ENCODE measurements at places on chromosomes 6 and 20. TPM values are rescaled to one million over a fixed set of nuclear protein-coding genes. Genes with fewer than 3 reads are reported as not detected.

DNA sequence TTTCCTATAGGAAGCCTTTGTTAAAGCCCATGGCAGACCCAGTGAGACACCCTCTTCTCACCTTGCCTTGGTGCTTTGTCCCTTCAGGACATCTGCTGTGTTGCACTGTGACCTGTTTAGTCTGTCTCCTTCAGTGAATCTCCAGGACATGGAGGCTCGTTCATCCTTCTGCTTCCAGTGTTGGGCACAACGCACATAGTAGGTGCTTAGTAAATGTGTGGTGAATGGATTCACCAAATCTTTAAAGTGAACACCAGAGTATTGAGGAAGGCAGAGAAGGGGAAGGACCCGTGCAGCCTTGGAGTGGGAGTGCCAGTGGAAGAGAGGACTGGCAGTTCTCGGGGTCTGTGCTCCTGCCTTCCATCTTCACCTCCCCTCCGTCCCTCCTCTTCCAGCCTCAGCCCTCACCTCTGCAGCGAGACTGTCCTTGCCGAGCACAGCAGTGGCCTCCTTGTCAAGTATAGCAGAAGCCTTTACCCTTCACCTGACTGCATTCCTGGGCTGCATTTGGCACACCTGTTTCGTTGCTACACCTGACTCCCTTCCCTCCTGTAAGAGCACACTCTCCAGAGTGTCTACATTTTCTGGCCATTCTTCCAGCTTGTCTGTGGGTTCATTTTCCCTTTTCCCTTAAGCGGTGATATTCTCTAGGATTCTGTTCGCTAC lies 49.2 kb downstream of the ARID1B start:
- no peaks in the 10 kb centered on the region for H3K36me3 ChIP-seq
- no peaks in the 10 kb centered on the region for H3K27me3 ChIP-seq
- no peak overlapping the region for H3K27ac ChIP-seq
- DNase-seq: no peak

DNA sequence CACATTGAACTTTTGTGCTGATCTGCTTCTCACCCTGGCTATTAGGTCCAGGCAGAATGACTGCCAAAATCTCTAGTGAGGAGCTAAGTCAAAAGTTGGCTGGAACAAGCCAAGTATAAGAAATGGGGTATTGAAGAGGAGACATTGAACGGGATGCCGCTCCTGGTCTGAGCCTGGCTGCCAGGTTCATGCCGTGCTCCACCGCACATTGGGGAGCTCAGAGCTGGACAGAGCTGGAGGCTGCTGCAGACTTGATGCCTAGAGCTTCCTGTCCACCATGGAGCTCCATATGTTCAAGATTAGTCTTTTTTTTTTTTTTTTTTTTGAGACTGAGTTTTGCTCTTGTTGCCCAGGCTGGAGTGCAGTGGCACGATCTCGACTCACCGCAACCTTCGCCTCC lies 4.1 kb upstream of the IFT52 start:
- no peaks in the 10 kb centered on the region for H3K27me3 ChIP-seq
- H3K4me1 ChIP-seq: peaks cover 18% of the 10 kb centered on the region
- H3K36me3 ChIP-seq: no peaks in the 10 kb centered on the region
- H3K27ac ChIP-seq: no peak overlapping the region
- H3K4me3 ChIP-seq: no peak overlapping the region
- DNase-seq: no peak

Gene C20orf202
- polyA plus RNA-seq: not detected

GRCh38 chr6:7806711-7807110 lies 80.8 kb downstream of the BMP6 start:
- no peak overlapping the region for H3K27ac ChIP-seq
- H3K27me3 ChIP-seq: peaks cover 8% of the 10 kb centered on the region
- no peaks in the 10 kb centered on the region for H3K36me3 ChIP-seq
- H3K4me1 ChIP-seq: no peaks in the 10 kb centered on the region
- DNase-seq: no peak

GRCh38 chr6:109998159-109998785 lies 20.2 kb downstream of the GPR6 start:
- DNase-seq: no peak
- H3K4me1 ChIP-seq: no peaks in the 10 kb centered on the region
- no peaks in the 10 kb centered on the region for H3K36me3 ChIP-seq
- H3K4me3 ChIP-seq: no peak overlapping the region
- H3K27ac ChIP-seq: no peak overlapping the region
- H3K27me3 ChIP-seq: peaks cover 24% of the 10 kb centered on the region

Gene GPR6
- polyA plus RNA-seq: not detected

DNA sequence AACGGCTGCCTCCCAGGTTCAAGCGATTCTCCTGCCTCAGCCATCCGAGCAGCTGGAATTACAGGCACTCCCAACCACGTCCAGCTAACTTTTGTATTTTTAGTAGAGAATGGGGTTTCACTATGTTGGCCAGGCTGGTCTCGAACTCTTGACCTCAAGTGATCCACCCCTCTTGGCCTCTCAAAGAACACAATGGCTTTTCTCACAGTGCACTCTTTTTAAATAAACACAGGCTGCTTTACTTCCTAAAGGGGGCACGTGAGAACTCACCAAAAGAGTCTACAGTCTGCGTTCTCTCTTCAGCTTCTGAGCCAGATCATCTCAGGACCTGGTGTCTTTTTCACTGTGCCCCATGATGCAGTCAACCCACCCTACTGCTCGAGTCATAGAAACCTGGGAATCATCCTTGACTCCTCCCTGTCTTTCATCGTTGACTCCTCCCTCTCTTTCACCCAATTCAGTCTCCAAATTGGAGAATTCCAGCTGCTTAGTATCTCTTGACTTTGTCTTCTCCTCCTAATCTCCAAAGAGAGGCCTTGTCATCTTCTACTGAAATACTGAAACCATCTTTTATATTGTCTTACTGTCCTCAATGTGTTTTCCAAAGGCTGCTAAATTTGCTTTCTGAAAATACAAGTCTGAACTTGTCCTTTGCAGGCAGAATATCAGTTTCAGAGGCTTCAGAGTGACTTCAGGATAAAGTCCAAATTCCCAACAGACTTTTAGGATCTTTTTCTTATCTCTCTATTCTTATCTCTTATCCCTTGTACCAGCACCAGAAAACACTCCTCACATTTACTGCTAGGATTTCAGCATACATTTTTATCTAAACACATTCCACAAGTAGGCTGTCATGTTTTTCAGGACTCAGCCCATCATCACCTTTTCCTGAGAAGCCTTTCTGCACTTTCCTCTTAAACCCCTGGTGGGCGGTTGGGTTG lies 323.4 kb downstream of the SYNE1 start:
- no peak overlapping the region for H3K4me3 ChIP-seq
- DNase-seq: no peak
- H3K27ac ChIP-seq: no peak overlapping the region
- no peaks in the 10 kb centered on the region for H3K36me3 ChIP-seq
- peaks cover 27% of the 10 kb centered on the region for H3K4me1 ChIP-seq
- no peaks in the 10 kb centered on the region for H3K27me3 ChIP-seq

Gene CD2AP
- polyA plus RNA-seq: 7.7 TPM

Gene PTP4A1
- polyA plus RNA-seq: 36.9 TPM

Gene MOCS3
- 3.5 TPM for polyA plus RNA-seq

DNA sequence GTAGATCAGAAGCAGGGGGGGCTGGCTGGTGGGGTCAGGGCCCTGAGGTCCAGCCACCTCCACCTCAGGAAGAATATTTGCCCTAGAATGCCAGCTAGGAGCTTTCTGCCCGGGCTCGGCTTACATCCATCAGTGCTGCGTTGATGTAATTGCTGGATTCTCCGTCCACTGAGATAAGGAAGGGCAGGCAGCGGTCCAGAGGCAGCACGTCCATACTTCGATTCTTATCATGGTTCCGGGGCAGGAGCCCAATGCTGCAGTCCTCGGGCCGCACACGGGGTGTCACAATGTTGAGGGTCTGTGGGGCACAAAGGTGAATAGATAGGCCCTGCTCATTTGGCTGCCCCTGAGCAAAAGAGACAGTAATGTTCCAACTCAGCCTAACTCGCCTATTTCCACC lies 483.8 kb upstream of the CHD6 start:
- no peaks in the 10 kb centered on the region for H3K36me3 ChIP-seq
- no peak for DNase-seq

- H3K4me1 ChIP-seq: peaks cover 17% of the 10 kb centered on the region
- peaks cover 44% of the 10 kb centered on the region for H3K27me3 ChIP-seq
- no peak overlapping the region for H3K27ac ChIP-seq
- no peak for DNase-seq
Observed at GRCh38 chr20:47785854-47786764, 828 bp upstream of the SULF2 start.

Gene THBS2
- polyA plus RNA-seq: 0.06 TPM

Gene PHF10
- polyA plus RNA-seq: 13.7 TPM

Gene RIPPLY2
- not detected for polyA plus RNA-seq

DNA sequence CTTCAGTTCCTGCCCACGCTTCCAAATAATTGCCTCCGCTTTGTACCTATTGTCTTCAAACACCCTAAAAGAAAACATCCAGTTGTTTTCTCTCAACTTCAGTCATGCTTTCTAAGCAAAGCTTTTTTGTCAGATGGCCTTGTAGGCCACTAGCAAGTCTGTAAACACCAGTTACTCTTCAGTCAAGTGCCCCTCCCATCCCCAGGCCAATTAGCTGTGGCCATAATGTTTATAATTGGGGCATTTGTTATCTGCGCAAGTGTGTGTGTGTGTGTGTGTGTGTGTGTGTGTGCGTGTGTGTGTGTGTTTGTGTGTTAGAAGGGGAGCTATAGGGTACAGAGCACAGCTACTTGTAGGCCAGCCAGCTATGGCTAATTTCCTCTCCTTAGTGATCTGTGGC lies 272.4 kb upstream of the MARCKS start:
- H3K4me1 ChIP-seq: no peaks in the 10 kb centered on the region
- no peak overlapping the region for H3K4me3 ChIP-seq
- peaks cover 2% of the 10 kb centered on the region for H3K27me3 ChIP-seq
- DNase-seq: no peak

- H3K36me3 ChIP-seq: peaks cover 29% of the 10 kb centered on the region
- no peak overlapping the region for H3K4me3 ChIP-seq
- no peaks in the 10 kb centered on the region for H3K27me3 ChIP-seq
- H3K4me1 ChIP-seq: peaks cover 15% of the 10 kb centered on the region
Observed at GRCh38 chr20:41540918-41541317, 77.3 kb downstream of the CHD6 start.

- no peak overlapping the region for H3K27ac ChIP-seq
- no peaks in the 10 kb centered on the region for H3K36me3 ChIP-seq
- no peaks in the 10 kb centered on the region for H3K27me3 ChIP-seq
- H3K4me3 ChIP-seq: no peak overlapping the region
- no peaks in the 10 kb centered on the region for H3K4me1 ChIP-seq
- DNase-seq: no peak
Observed at GRCh38 chr6:42239333-42239732, 21.7 kb upstream of the MRPS10 start.

GRCh38 chr6:40845553-40845952 lies 193.5 kb downstream of the UNC5CL start:
- H3K27ac ChIP-seq: no peak overlapping the region
- no peaks in the 10 kb centered on the region for H3K36me3 ChIP-seq
- peaks cover 28% of the 10 kb centered on the region for H3K27me3 ChIP-seq
- H3K4me3 ChIP-seq: no peak overlapping the region
- DNase-seq: no peak

Gene RSPO3
- polyA plus RNA-seq: not detected

Gene CRISP3
- not detected for polyA plus RNA-seq

Gene GLP1R
- polyA plus RNA-seq: not detected

DNA sequence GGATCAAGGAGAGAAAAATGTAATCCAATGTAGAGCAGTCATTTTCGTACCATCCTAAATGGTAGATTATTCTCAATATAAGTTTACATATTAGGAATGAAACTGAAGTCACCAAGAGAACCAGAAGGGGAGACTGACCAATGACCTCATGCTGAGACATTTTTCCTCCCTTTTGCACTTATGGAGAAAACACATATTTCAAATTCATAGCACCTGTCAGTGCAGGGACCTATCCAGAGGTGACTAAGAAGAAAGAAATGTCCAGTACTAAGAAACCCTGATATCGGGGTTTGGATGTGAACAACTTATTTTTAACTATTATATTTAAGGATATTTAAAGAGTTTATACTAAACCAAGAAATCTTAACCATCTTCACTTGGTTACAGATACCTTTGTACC lies 16.6 kb upstream of the LYRM2 start:
- DNase-seq: no peak
- H3K36me3 ChIP-seq: peaks cover 5% of the 10 kb centered on the region
- no peak overlapping the region for H3K4me3 ChIP-seq
- H3K27me3 ChIP-seq: no peaks in the 10 kb centered on the region
- no peak overlapping the region for H3K27ac ChIP-seq
- no peaks in the 10 kb centered on the region for H3K4me1 ChIP-seq

DNA sequence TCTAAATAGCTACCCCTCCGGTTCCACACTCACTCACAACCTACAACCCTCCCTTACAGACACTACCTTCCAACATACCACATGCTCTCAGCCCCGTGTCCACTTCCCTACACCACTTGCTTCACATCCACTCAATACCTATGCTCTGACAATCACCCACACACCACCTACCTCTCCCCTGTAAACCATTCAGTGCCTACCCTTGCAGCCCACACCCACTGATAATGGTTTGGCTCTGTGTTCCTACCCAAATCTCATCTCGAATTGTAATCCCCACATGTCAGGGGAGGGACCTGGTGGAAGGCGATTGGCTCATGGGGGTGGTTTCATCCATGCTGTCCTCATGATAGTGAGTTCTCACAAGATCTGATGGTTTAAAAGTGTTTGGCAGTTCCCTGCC lies 9.8 kb upstream of the ZNF343 start:
- H3K4me3 ChIP-seq: no peak overlapping the region
- no peaks in the 10 kb centered on the region for H3K36me3 ChIP-seq
- no peak for DNase-seq
- no peaks in the 10 kb centered on the region for H3K27me3 ChIP-seq

- H3K27ac ChIP-seq: no peak overlapping the region
- DNase-seq: no peak
- H3K4me3 ChIP-seq: no peak overlapping the region
- peaks cover 2% of the 10 kb centered on the region for H3K36me3 ChIP-seq
- no peaks in the 10 kb centered on the region for H3K4me1 ChIP-seq
- no peaks in the 10 kb centered on the region for H3K27me3 ChIP-seq
Observed at GRCh38 chr6:135329851-135330803, 149.0 kb downstream of the MYB start.

DNA sequence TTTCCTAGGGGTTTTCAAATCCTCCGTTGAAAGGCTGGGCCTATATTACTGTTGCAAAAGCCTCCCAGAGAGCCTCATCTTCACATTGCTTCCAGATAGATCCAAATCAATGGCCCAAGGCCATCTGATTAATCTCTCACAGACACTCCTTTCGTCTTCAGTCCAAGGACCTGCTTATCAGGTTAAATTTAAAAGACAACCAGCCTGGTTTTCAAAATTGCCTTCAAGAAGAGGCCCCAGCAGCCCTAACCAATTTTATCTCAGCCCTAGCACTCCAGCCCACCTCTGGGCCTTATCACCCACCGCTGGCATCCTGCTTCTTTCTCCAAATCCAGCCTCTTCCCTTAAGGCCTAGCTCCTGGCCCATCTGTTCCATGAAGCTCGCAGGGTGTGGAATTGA lies 15.5 kb upstream of the CCND3 start:
- DNase-seq: no peak
- peak overlapping the region; percentile 58 for H3K27ac ChIP-seq
- no peak overlapping the region for H3K4me3 ChIP-seq
- no peaks in the 10 kb centered on the region for H3K27me3 ChIP-seq

Gene CGA
- not detected for polyA plus RNA-seq

GRCh38 chr6:153302133-153302532 lies 171.1 kb upstream of the RGS17 start:
- H3K4me1 ChIP-seq: no peaks in the 10 kb centered on the region
- H3K27me3 ChIP-seq: peaks cover 2% of the 10 kb centered on the region
- H3K36me3 ChIP-seq: no peaks in the 10 kb centered on the region
- DNase-seq: no peak
- H3K27ac ChIP-seq: no peak overlapping the region
